ENCODE measurements at places on chromosomes 5 and 9.

DNA sequence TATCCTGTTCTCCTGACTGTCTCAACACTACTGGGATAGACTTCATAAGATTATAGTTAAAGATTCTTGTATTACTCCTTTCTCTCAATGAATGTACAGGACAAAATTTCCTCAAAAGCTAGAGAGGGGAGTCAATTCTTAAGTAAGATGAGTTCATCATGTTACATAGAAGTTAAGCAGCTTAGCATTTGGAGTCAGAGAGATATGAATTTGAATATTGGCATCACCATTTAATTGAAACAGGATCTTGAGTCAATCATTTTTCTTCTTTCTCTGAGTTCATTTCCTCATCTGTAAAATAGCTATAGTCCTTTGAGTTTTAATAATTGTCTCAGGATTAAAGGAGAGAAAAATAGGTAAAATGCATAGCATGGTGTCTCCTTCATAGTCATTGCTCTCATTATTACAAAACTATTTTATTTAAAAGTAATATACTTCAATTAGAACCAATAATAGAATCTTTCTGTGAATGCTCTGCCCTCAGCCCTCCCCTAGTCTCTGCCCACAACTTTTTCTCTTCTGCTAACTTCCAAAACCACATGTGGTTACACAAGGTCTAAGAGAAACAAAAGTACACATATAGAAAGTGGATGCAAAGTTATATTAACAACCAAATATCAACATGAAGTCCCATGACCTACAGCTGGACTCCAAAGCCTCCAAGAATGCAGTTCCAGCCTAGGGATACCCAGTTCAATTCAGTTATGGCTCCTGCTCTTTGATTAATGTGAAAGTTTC, 265.6 kb downstream of the TLE1 start:
- no peak for DNase-seq

DNA sequence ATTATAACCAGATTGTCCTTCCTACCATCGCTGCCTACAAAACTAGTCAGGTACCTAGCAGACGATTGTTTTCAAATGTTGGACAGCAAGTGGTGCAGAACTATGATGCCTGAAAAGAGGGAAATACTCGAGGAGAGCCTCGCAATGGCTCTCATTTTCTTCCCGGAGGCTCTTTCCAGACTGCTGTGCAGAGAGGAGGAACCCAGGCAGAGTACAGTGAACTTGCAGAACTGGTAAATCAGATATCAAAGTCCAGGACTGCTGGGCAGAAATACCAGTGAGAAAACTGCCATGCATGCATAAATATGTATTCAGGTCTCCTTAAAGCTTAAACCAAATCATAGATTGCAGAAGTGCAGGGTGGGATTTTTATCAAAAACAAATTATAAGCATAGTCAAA, 26.4 kb upstream of the UGT3A1 start:
- no peak for DNase-seq

- peak; percentile 41 for DNase-seq
Observed at GRCh38 chr5:119418606-119419100, 33.6 kb upstream of the HSD17B4 start.

DNA sequence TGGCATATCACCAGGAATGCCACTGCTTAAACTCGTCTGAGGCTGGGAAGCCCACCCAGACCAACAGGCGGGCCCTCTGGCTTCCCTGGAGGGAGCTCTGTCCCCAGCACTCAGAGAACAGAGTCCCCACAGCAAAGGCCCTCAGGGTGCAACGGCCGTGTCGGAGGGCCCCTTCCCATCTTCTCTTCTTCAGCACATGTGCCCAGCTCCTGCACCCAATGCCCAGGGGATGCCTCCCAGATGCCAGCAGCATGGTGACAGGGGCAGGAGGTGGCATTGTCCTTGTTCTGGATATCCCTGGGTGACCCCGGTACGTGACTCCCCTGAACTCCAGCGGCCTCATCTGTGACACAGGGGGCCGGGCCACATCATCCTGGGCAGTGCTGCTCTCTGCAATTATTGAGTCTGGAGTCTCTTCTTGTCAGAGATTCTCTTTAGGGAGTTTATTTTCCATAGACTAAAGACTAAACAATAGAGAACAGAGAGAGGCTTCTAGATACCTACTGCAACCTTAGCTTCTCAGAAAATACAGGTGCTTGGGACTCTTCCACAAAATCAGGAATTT, 13.6 kb upstream of the OLFM1 start:
- no peak for DNase-seq

DNA sequence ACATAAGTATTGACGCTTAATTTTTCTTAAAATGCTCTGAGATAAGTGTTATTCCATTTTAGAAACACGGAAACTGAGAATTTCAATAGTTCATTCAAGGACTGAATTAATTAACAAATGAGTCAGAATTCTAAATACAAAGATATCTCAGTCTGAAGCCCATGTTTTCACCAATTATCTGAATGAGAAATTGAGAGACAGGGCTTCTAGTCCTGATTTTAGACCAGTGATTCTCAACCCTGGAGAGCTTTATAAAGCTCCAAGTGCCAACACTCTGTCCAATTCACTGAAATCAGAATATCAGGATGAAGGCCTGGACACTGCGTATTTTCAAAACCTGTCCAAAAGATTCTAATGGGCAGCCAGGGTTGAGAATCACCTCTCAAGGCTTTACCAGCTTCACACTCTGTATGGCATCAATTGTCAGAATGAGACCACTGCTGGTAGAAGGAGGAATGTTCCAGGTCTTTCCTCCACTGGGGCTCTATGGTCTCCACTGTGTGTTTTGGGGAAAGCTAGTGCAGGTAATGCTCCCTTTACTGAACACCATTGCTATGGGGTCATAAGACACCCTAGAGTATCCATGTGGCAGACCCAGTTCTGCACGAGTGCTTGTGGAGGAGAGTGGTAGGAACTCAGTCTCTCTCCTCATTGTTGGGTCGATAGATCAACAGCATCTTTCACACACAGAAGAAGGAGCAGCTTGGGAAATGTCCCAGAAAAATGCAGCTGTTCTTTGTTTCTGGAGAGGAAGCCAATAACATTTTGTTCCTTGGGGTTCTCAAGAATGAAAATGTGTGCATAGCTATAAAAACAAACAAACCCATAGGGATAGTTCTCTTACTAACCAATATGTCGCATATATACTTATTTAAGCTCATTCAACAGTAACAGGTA, 99.7 kb upstream of the OSMR start:
- no peak for DNase-seq

DNA sequence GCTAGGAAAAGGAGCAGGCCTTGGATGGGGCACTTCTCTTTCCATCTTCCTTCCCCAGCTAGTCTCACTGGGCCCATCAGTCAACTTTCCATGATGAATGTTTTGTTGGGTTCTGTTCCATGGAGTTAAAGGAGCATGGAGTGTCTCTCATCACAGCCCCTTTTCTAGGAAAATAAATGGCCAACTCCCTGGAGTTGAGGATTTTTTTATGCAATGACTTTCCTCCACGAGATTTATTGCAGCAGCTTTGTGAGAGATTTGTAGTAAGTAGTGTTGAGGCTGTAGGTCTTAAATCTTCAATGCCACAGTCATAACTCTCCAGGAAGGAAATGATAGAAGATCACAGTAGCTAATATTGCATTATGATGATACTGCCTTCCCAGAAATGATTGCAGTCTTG, 45.6 kb upstream of the SLC44A1 start:
- DNase-seq = no peak

- DNase-seq = no peak
Observed at GRCh38 chr9:107176436-107177151, 106.5 kb upstream of the RAD23B start.

GRCh38 chr9:130487500-130487899, 42.7 kb downstream of the ASS1 start:
- DNase-seq = no peak

Measured in H4 (cell line).